ENCODE measurements at places on chromosomes 6 and 20. TPM values are rescaled to one million over a fixed set of nuclear protein-coding genes. Genes with fewer than 3 reads are reported as not detected.

OVOL2 gene
- total RNA-seq = not detected

SLC17A2 gene
- not detected for total RNA-seq

RIPOR2 gene
- total RNA-seq = 9.9 TPM

EPPIN gene
- not detected for total RNA-seq

GSTA3 gene
- total RNA-seq = not detected

PBOV1 gene
- total RNA-seq = not detected

CST5 gene
- not detected for total RNA-seq

MEI4 gene
- not detected for total RNA-seq

ZC2HC1B gene
- total RNA-seq = not detected

RAB23 gene
- total RNA-seq = 18.8 TPM

SPAG4 gene
- total RNA-seq = 1.0 TPM

OTOR gene
- not detected for total RNA-seq

RFX6 gene
- total RNA-seq = not detected

SEMG1 gene
- total RNA-seq = not detected

DEFB132 gene
- total RNA-seq = not detected

SRSF12 gene
- total RNA-seq = 2.6 TPM

CGA gene
- total RNA-seq = not detected

FILIP1 gene
- total RNA-seq = 19.3 TPM

MTG2 gene
- 10.4 TPM for total RNA-seq

RPS6KA2 gene
- 10.4 TPM for total RNA-seq

OPRM1 gene
- total RNA-seq = not detected

CRISP3 gene
- not detected for total RNA-seq
